Fibroblast of skin of left quadriceps (primary cell): ENCODE measurements at places on chromosomes 16 and 17.
A peak's percentile ranks its signal among the peaks of the same experiment; 100 is the strongest.

- DNase-seq: no peak
Observed at GRCh38 chr16:53908731-53909130, 204.8 kb downstream of the FTO start.

DNA sequence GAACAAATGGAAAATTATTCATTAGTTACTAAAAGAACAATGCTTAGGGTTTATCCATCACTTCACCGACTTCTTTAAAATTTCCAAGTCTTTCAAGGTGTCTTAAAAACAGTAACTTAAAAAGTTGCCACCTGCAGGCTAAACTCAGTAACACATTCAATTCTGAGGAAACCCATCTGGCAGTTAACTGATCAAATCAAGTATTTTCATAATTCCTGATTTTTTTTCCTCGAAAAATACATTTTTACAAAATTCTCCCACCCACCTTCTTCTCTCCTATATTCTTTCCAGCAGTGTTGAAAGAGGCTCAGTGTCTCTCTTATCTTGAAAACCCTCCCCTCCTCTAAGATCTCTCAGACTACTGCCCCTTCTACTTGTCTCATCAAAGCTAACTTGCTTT lies 29.9 kb downstream of the PARN start:
- peak; percentile 13 for DNase-seq

DNA sequence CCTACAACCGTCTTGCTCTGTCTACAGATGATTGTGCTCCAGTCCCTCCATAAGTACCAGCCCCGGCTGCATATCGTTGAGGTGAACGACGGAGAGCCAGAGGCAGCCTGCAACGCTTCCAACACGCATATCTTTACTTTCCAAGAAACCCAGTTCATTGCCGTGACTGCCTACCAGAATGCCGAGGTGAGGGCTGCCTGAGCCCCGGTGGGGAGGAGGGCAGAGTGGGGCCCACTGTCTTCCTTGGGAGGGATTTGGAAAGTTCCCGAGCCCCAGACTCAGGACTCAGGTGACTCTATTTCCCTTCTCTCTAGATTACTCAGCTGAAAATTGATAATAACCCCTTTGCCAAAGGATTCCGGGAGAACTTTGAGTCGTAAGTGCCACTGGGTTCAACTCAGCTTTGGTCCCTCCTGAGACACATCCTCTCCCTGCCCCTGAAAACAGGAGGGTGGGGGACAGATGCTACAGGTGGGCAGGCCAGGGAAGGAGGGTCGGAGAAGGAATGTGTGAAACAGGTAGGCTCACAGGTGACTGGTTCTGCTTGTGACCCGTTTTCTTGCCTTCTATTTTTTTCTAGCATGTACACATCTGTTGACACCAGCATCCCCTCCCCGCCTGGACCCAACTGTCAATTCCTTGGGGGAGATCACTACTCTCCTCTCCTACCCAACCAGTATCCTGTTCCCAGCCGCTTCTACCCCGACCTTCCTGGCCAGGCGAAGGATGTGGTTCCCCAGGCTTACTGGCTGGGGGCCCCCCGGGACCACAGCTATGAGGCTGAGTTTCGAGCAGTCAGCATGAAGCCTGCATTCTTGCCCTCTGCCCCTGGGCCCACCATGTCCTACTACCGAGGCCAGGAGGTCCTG lies 11.4 kb downstream of the TBX21 start:
- no peak for DNase-seq

- no peak for DNase-seq
Observed at GRCh38 chr17:44906763-44907728, 7.8 kb upstream of the EFTUD2 start.

GRCh38 chr17:66549731-66550207 lies 247.4 kb downstream of the PRKCA start:
- peak; percentile 96 for DNase-seq

DNA sequence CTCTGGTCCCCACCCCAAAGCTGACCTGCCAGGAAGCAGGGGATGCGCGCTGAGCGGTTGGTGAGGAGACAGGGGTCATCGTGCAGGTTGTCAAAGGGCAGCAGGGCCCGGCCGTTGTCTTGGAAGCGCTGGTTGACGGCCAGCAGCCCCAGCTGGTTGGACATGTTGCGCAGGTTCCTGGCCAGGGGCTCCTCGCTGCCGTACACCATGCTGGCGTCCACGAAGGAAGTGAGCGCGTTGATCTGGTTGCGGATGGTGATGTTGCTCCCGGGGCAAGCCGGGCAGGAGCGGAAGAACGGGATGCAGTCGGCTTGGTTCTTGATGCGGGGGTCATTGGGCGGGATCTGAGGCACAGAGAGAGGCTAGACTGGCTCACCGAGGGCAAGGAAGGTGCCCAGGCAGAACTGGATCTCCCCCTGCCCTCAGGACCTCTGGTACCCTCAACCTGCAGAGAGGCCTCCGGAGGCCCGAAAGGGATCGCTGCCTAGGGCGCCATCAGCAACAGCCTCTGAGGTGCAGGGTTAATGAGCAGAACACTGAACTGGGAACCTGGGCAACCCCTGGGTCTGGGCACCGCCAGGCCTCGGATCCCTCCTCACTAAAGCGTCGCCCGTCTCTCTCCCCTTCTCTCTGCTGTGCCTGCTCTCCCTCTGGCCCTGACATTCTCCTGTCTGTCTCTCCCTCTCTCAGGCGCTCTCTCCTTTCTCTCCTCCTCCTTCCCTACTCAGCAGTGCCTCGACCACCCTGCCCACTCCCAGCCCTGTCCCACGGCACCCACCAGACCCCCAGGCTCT lies 2.7 kb downstream of the MPO start:
- no peak for DNase-seq

GRCh38 chr16:72425571-72426341 lies 253.8 kb upstream of the PMFBP1 start:
- no peak for DNase-seq

DNA sequence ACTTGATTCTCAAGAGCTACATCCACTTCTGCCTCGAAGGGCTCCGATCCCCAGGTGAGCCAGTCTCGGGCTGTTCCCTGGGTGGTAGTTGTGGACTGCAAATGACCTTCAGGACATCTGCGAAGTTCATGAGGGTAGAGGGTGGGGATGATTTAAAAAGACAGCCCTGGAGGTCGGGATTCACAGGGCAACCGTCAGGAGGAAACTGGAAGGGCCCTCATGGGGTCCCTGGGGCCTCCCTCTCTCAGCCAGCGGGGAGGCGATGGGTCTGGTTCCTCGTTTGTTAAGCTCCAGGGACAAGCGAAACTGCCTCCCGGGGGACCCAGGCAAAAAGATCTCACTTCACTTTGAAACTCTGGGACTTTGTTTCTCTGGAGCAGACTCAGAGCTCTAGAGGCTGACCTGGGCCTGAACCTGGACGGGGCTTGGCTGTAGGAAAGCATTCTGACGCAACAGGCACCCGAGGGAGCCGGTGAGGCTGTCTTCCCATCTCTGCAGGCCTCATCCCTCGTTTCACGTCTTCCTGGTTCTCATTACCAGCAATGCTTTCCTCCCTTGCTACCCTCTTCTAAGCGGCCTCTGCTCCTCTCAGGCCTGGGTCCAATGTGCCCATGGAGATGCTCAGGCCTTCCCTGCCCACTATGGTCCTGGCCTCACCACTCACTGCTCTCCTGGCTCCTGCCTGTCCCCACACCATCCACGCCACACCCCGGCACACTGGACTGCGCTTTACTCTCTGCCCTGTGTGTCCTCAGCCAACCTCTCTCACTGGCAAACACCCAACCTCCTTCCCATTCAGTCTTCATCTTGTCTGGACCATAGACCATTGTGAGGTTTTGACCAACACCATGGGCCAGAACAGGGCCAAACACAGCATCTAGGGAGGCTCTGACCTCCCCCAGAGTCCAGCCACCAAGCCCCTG lies 214.2 kb upstream of the TNRC6C start:
- no peak for DNase-seq

DNA sequence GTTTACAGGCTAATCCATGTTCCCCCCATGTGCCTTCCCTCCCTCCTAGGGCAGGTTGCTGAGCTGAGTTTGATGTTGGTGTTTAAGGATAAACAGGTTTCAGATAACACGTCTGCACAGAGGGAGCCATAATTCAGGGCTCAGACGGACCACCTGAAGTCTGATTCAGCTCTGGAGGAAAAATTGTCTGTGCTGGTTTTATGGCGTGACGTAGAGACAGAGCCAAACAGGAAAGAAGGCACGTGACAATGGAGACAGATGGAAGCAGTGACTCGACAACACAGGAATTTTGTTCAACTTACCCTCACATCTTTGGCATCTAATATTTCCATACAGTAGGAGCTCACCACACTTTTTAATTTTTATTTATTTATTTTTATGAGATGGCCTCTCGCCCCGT lies 10.7 kb upstream of the USP10 start:
- DNase-seq: peak; percentile 84

DNA sequence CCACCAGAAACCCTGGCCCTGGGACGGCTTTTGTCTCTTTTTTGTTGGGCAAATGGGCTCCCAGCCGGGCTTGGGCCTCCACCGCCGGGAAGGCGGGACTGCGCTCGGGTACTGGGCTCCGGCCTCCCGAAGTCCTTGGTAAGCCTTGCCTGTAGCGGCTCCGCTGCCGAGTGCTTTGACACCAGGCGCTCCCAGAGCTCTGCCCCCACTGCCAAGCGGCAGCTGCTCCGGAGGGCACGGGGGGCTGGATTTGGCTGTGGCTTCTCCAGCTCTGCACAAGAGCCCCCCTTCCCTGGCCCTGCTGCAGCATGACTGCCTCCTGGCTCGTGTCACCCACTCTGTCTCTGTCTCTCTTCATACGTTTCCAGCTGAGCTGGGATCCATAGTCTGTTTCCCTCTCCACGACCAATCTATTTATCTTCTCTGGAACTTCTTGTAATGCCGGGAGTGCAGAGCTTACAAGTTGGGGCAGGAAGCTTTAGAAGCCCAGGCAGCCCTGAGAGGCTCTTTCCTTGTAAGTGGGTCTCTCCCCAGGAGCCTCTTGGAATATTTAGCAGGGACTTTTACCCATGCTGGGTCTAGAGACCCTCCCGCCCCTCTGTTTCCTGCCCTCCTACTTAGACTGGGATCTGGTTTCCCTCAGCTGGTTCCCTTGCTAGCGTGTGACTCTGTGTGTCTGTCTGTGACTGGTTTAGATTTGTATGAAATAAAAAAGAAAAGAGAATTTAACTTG lies 246.9 kb upstream of the GSE1 start:
- DNase-seq: no peak

GRCh38 chr17:78715000-78715771 lies 66.9 kb downstream of the CYTH1 start:
- no peak for DNase-seq

DNA sequence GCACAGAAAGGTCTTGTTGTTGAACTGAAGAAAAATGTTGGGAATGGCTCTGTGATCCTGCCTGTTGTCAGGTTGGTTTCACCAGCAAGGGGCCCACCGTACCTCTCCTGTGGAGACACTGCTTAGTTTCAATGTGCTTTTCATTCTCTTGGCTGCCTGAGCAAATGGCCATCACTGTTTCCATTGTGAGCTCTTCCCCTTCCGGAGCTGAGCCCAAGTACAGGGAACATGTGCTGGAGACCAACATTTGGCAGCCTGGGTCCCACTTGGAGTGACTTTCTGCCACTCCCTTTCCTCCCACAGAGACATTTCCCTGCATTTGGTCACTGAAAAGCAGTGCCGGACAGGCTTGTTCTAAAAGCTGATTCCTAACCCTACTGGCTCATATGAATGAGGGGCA lies 23.1 kb downstream of the GABARAPL2 start:
- DNase-seq: no peak

- no peak for DNase-seq
Observed at GRCh38 chr16:82834151-82834815, 207.5 kb downstream of the CDH13 start.

GRCh38 chr17:72446525-72447250 lies 325.9 kb downstream of the SOX9 start:
- DNase-seq: no peak
